ENCODE measurements at places on chromosomes 13 and 19.

DNA sequence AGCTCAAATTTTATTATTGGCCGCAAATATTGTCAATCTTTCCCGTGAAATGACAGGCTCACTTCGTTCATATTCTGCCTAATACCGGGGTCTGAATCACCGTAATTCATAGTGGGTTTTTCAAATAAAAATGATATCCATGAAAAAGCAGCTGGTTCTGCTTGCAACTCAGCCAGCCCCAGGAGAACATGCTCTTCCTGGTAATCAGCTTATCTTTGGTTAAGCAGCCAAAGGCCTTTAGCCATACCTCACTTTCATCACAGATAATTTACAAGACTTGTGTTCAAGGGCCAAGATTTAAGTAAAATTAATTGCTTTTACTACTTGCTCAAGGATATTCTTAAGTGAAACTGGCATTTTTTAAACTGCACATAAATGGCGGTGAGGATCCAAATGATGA, 22.5 kb downstream of the RNASEH2B start:
- DNase-seq = no peak
- H3K27me3 ChIP-seq = no peaks in the 10 kb centered on the region
- H3K36me3 ChIP-seq = peaks cover 12% of the 10 kb centered on the region
- H3K4me1 ChIP-seq = peaks cover 14% of the 10 kb centered on the region
- no peak overlapping the region for H3K4me3 ChIP-seq

DNA sequence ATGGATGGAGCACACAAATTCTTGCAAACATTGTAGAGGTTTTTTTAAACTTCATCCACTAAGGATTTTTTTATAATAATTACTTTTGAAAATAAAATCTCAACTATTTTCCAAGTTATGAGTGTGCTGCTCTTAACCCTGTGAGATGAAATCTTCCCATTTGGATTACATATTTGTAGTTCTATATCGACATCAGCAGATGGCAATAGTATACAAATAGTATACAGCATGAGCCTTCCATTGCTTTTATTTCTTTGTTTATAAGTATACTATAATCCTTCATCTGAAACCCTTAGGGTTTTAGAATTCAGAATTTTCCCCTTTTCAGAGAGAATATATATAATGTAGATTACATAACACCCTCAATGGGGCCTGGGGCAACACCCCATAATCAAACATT, 70.5 kb downstream of the GJA3 start:
- DNase-seq = no peak
- H3K4me1 ChIP-seq = peaks cover 6% of the 10 kb centered on the region
- H3K27me3 ChIP-seq = no peaks in the 10 kb centered on the region
- no peak overlapping the region for H3K4me3 ChIP-seq

GRCh38 chr13:112889351-112890290, 79.4 kb upstream of the MCF2L start:
- no peak overlapping the region for H3K4me3 ChIP-seq
- H3K27ac ChIP-seq = no peak overlapping the region
- no peak for DNase-seq
- H3K4me1 ChIP-seq = peaks cover 32% of the 10 kb centered on the region
- H3K36me3 ChIP-seq = no peaks in the 10 kb centered on the region

DNA sequence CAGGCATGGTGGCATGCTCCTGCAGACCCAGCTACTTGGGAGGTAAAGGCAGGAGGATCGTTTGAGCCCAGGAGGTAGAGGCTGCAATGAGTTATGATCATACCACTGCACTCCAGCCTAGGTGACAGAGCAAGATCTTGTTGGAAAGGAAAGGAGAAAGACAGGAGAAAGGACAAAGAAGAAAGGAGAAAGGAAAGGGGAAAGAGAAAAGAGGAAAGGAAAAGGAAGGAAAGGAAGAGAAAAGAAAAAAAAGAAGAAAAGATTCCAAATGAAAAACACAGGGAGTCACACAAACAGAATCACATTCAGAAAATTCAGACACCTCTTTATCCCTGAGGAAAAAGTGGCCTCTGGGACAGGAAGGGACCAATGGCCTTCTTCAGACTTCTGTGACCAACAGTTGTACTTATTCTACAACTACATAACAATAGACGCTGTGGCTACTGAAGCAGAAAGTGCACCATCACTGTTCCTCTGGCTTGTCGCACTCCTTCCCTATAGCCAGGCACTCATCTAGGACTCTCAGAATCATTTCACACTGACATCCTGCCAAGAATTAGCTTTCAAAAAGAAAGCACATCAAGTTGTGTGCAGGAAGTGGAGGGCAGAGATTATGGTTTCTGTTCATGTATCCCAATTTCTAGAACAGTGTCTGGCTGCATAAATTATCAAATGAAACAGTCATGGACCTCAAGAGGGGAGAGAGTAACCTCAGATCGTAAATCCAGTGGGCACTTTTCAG, 5.9 kb downstream of the MTMR6 start:
- H3K4me1 ChIP-seq = no peaks in the 10 kb centered on the region
- no peak overlapping the region for H3K27ac ChIP-seq
- H3K27me3 ChIP-seq = no peaks in the 10 kb centered on the region
- no peaks in the 10 kb centered on the region for H3K36me3 ChIP-seq

DNA sequence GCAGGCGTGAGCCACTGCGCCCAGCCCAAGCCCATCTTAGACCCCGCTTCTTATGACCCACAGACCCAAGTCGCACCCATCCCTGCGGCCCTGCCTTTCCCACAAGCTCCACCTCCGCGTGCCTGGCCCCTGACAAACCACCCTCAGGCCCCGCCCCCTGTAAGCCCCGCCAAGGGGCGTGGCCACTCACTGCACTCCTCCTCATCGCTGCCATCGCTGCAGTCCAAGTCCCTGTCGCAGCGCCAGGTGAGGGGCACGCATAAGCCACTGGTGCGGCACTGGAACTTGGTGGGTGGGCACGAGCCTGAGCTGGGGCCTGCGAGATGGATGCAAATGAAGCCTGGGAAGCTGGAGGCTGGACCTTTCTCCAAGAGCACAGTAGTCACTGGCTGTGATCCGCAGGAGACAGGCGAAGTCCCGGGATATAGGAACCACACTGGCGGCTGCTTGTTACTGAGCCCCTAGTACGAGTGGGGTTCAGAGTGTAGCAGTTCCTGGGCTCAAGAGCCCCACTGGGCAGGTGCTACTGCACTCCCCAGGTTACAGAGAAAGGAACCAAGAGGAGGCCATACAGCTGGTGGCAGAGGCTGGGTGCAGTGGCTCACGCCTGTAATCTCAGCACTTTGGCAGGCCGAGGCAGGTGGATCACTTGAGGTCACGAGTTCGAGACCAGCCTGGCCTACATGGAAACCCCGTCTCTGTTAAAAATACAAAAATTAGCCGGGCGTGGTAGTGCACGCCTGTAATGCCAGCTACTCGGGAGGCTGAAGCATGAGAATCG, 3.1 kb downstream of the CD320 start:
- peaks cover 39% of the 10 kb centered on the region for H3K4me1 ChIP-seq
- H3K27me3 ChIP-seq = no peaks in the 10 kb centered on the region
- H3K27ac ChIP-seq = no peak overlapping the region
- peak; percentile 49 for DNase-seq
- H3K36me3 ChIP-seq = peaks cover 16% of the 10 kb centered on the region

GRCh38 chr19:40778706-40779284, 748 bp downstream of the RAB4B start:
- H3K27me3 ChIP-seq = no peaks in the 10 kb centered on the region
- H3K4me3 ChIP-seq = peak overlapping the region; percentile 74
- H3K36me3 ChIP-seq = no peaks in the 10 kb centered on the region
- peaks cover 15% of the 10 kb centered on the region for H3K4me1 ChIP-seq
- H3K27ac ChIP-seq = peak overlapping the region; percentile 94

- no peak overlapping the region for H3K4me3 ChIP-seq
- H3K36me3 ChIP-seq = peaks cover 61% of the 10 kb centered on the region
- H3K27me3 ChIP-seq = no peaks in the 10 kb centered on the region
- no peak for DNase-seq
- H3K4me1 ChIP-seq = peaks cover 29% of the 10 kb centered on the region
Measured at GRCh38 chr19:14411938-14412245, 7.2 kb downstream of the DDX39A start.

DNA sequence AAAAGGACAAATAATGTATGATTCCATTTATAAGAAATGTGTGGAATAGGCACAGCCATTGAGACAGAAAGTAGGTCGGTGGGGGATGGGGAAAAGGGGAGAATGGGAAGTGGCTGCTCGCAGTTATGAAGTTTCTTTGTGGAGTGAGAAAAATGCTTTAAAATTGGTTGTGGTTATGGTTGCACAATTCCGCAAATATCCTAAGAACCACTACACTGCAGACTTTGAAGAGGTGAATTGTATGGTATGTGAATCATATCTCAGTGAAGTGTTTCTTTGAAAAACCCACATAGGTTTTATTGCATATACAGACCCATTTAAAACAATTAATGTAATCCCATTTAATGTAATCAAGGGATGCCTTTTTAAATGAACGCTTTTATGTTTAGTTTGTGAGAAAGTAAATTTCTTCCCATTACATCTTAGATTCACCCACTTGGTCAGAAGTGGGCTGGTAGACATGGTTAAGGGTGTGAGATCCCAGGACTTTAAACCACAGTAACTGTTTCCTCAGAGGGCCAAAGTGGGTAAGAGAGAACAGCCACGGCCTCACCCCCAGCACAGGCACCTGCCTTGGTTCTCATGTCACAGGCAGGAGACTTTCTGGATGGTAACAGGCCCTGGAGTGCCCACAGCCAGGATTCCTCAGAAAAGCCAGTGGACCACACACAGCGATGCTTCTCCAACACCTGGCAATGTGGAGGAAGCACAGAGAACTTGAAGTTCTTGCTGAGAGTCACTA, 119.3 kb upstream of the GJB6 start:
- H3K4me1 ChIP-seq = no peaks in the 10 kb centered on the region
- no peaks in the 10 kb centered on the region for H3K27me3 ChIP-seq
- no peak for DNase-seq
- no peak overlapping the region for H3K4me3 ChIP-seq
- H3K27ac ChIP-seq = no peak overlapping the region
- no peaks in the 10 kb centered on the region for H3K36me3 ChIP-seq

- no peak overlapping the region for H3K4me3 ChIP-seq
- no peak for DNase-seq
- H3K36me3 ChIP-seq = no peaks in the 10 kb centered on the region
- no peaks in the 10 kb centered on the region for H3K27me3 ChIP-seq
- no peak overlapping the region for H3K27ac ChIP-seq
Measured at GRCh38 chr13:106468207-106468606, 67.3 kb downstream of the EFNB2 start.
